ENCODE measurements at places on chromosomes 7 and 10.

GRCh38 chr7:143374561-143374960 lies 6.6 kb upstream of the ZYX start:
- no peak for DNase-seq

DNA sequence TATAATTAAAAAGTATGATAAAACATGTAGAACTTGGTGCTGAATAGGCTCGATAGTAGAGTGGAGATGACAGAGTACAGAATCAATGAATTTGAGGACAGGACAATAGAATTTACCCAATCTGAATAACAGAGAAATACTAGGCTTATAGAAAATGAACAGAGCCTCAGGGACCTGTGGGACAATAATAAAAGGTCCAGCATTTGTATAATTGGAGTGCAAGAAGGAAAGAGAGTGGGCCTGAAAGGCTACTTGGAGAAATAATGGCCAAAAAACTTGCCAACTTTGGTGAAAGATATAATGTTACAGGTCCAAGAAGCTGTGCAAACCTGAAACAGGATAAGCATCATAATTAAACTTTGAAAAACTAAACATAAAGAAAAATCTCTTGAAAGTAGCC lies 227.3 kb downstream of the CXCL12 start:
- no peak for DNase-seq

GRCh38 chr7:91347290-91347689 lies 83.1 kb downstream of the FZD1 start:
- DNase-seq: no peak

DNA sequence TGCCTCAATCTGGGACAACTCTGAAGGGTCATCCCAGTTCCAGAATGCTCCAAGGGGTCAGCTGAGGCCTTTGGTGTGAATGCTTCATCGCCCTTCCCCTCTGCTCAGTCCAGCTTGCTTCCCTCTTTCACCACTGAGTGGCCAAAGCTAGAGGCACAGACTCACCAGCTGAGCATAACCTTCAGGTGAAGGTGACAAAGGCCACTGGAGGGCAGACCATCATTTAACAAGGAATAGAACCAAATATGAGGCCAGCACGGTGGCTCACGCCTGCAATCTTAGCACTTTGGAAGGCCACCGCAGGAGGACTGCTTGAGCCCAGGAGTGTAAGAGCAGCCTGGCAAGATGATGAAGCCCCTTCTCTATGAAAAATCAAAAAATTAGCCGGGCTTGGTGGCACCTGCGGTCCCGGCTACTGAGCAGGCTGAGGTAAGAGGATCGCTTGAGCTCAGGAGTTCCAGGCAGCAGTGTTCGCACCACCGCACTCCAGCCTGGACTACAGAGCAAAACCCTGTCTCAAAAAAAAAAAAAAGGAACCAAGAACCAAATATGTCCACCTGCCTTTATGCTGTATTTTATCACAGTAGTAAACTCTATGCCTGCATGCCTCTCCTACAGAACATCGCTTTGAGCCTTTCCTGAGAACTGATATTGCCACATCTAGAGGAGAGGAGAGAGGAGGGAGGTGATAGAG lies 13.4 kb downstream of the PRKAG2 start:
- no peak for DNase-seq

DNA sequence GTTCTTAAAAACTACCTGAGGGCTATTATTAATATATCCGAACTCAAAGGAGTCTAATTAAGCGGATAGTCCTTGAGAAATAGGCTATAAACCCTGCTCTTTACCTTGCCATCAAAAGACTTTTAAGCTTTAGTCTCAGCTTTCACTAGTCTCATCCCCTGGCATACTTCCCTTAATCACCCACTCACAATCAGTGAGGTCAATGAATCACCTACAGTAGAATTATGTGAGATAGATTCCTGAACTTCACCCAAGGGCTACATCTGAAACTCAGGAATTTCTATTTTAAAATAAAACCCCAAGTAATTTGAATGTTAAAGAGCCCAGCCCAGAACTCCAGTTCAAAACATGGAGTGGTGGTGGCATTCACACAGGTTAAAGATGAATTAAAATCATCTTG lies 108.7 kb downstream of the ETV1 start:
- no peak for DNase-seq

DNA sequence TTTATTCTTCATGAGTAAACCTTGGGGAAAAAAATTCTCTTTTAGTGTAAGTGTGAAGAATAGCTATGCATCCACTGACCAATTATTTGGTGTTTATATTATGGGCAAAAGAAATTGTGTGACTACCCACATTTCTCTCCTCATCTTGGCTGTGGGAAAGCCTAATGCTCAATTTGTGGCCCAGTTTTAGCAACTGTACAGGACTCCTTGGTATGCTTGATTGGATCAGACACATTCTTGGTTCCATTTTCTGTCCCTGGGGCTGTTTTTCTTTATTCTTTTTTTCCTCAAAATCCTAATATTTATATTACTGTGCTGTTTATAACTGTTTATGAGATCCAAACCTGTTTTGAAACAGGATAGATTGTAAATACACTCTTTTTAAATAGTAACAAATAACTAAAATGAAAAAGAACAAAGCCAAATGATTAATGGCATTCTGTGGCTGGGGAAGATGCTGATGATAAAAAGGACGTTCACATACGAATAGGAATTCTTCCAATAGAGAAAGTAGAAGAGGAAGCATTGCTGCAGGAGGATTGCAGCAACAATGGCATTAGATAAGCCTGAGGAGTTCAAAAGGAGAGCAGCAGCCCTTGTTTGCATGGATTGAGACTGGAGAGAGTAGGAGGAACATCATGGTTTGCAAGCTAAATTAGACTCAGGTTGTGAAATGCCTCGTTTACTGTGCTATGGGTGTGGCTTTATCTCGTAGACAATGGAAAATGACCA lies 580.5 kb downstream of the INHBA start:
- DNase-seq: no peak

GRCh38 chr7:31373337-31374289 lies 33.1 kb upstream of the NEUROD6 start:
- no peak for DNase-seq

- no peak for DNase-seq
Measured at GRCh38 chr7:77649716-77650349, 46.4 kb upstream of the RSBN1L start.

GRCh38 chr7:44269943-44270493 lies 55.4 kb downstream of the CAMK2B start:
- no peak for DNase-seq

GRCh38 chr7:131581241-131582051 lies 25.0 kb upstream of the PODXL start:
- DNase-seq: no peak

Data from SK-N-MC (cell line).